ENCODE measurements at places on chromosomes 11 and 22. TPM values are rescaled to one million over a fixed set of nuclear protein-coding genes. Genes with fewer than 3 reads are reported as not detected.

SCGB1C1 gene
- total RNA-seq, result not detected

DNA sequence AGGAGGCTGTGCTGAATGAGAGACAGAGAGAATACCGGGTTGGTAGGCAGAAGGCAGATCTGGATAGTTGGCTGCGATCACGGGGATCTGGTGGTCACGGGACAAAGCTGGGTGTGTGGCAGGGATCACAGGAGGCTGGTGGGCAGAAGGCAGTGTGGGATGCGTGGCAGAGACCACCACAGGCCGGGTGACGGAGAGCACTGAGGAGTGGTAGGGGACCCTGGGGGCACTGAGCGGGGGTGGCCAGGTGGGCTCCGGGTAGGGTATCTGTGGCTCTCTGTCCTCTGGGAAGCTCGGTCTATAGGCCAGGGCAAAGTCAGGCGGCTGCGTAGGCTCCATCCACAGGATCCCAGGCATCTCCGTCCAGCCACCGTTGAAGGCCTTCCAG lies 1.4 kb downstream of the CD248 start:
- H3K4me1 ChIP-seq, result peaks cover 4% of the 10 kb centered on the region
- H3K4me3 ChIP-seq, result no peak overlapping the region
- no peak overlapping the region for H3K27ac ChIP-seq
- no peak for DNase-seq

GRCh38 chr22:44582016-44582415 lies 84.0 kb upstream of the RTL6 start:
- H3K4me1 ChIP-seq, result no peaks in the 10 kb centered on the region
- no peaks in the 10 kb centered on the region for H3K36me3 ChIP-seq
- no peak overlapping the region for H3K27ac ChIP-seq
- DNase-seq, result no peak

DNA sequence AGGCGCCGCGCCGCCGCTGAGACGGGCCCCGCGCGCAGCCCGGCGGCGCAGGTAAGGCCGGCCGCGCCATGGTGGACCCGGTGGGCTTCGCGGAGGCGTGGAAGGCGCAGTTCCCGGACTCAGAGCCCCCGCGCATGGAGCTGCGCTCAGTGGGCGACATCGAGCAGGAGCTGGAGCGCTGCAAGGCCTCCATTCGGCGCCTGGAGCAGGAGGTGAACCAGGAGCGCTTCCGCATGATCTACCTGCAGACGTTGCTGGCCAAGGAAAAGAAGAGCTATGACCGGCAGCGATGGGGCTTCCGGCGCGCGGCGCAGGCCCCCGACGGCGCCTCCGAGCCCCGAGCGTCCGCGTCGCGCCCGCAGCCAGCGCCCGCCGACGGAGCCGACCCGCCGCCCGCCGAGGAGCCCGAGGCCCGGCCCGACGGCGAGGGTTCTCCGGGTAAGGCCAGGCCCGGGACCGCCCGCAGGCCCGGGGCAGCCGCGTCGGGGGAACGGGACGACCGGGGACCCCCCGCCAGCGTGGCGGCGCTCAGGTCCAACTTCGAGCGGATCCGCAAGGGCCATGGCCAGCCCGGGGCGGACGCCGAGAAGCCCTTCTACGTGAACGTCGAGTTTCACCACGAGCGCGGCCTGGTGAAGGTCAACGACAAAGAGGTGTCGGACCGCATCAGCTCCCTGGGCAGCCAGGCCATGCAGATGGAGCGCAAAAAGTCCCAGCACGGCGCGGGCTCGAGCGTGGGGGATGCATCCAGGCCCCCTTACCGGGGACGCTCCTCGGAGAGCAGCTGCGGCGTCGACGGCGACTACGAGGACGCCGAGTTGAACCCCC lies 798 bp downstream of the BCR start:
- peak; percentile 28 for DNase-seq
- H3K4me3 ChIP-seq, result peak overlapping the region; percentile 90
- peak overlapping the region; percentile 54 for H3K27ac ChIP-seq
- H3K36me3 ChIP-seq, result no peaks in the 10 kb centered on the region
- no peaks in the 10 kb centered on the region for H3K27me3 ChIP-seq

- peak; percentile 99 for DNase-seq
- no peaks in the 10 kb centered on the region for H3K36me3 ChIP-seq
- no peak overlapping the region for H3K4me3 ChIP-seq
- H3K27ac ChIP-seq, result peak overlapping the region; percentile 96
- H3K27me3 ChIP-seq, result no peaks in the 10 kb centered on the region
Measured at GRCh38 chr22:27238935-27239510, 562.5 kb downstream of the MN1 start.

DNA sequence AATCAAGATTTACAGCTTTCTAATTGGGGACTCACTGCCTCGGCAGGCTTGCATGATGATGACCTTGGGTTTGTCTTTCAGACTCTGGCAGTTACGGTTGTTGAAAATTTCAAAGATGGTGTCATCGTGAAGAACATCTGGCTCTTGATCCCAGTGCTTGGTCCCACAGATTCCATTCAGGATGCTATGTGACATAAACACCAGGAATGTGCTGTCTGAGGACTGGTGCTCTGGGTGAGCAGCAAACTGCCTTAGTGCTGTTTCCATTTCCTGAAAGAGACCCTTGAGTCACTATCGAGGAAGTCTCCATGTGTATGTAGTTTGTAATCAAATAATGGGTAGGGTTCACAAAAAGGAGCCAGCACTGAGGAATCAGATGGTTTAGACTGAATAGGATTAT lies 7.1 kb downstream of the CASP12 start:
- H3K27ac ChIP-seq, result peak overlapping the region; percentile 39
- H3K36me3 ChIP-seq, result no peaks in the 10 kb centered on the region
- H3K27me3 ChIP-seq, result no peaks in the 10 kb centered on the region
- H3K4me3 ChIP-seq, result no peak overlapping the region

GRCh38 chr11:119363081-119363850 lies 16.8 kb upstream of the MFRP start:
- H3K4me1 ChIP-seq, result no peaks in the 10 kb centered on the region
- H3K27ac ChIP-seq, result no peak overlapping the region
- DNase-seq, result no peak
- H3K36me3 ChIP-seq, result no peaks in the 10 kb centered on the region
- H3K4me3 ChIP-seq, result no peak overlapping the region

- peaks cover 4% of the 10 kb centered on the region for H3K4me1 ChIP-seq
- H3K4me3 ChIP-seq, result no peak overlapping the region
- no peaks in the 10 kb centered on the region for H3K27me3 ChIP-seq
- H3K27ac ChIP-seq, result no peak overlapping the region
- H3K36me3 ChIP-seq, result no peaks in the 10 kb centered on the region
- no peak for DNase-seq
Measured at GRCh38 chr11:69954756-69955155, 123.4 kb upstream of the ANO1 start.

DNA sequence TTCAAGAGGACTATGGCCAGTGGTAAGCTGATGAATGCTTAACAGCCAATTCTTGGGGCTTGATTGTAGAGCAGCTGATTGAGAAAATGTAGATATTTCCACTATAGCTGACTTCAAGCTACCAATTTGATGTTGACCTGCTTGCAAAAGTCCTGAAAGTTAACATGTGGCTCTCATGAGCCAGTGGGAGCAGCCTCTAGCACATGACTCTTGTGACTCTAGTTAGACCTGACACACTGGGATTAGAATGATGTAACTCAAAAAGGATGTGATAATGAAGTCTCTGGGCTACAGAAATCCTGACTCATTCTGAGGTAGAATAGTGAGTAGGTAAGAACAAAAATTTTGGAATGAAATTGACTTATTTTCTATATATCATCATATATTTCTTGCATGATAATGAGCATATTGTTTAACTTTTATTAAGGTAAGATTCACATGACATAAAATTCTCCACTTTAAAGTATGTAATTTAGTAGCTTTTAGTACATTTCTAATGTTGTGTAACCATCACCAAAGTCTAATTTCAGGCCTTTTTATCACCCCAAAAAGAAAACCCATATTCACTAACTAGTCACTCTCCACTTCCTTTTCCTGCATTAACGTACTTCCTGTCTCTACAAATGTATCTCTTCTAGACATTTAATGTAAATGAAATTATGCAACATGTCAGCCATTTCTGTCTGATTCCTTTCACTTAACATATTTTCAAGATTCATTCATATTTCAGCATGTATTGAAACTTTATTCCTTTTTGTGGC lies 16.1 kb upstream of the OR52H1 start:
- H3K36me3 ChIP-seq, result no peaks in the 10 kb centered on the region
- H3K4me1 ChIP-seq, result no peaks in the 10 kb centered on the region
- H3K27ac ChIP-seq, result no peak overlapping the region
- H3K4me3 ChIP-seq, result no peak overlapping the region
- DNase-seq, result no peak

DNA sequence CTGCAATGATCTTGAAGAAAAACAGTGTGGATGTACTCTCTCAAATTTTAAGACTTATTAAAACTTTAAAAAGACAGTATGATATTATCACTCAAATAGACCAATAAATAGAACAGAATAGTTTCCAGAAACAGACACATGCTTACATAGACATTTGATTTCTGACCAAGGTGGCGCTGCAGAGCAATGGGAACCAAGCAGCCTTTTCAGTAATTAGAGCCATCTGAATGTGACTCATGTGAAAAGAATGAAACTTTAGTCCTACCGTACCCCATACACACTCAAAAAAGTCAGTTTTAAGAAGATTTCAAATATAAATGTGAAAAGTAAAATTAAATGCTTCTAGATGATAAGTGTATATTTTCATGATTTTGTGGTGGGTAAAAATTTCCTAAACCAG lies 74.2 kb upstream of the MS4A8 start:
- H3K36me3 ChIP-seq, result no peaks in the 10 kb centered on the region
- H3K4me3 ChIP-seq, result no peak overlapping the region
- no peak overlapping the region for H3K27ac ChIP-seq
- H3K4me1 ChIP-seq, result no peaks in the 10 kb centered on the region
- no peaks in the 10 kb centered on the region for H3K27me3 ChIP-seq

KRTAP5-7 gene
- total RNA-seq, result not detected

DNA sequence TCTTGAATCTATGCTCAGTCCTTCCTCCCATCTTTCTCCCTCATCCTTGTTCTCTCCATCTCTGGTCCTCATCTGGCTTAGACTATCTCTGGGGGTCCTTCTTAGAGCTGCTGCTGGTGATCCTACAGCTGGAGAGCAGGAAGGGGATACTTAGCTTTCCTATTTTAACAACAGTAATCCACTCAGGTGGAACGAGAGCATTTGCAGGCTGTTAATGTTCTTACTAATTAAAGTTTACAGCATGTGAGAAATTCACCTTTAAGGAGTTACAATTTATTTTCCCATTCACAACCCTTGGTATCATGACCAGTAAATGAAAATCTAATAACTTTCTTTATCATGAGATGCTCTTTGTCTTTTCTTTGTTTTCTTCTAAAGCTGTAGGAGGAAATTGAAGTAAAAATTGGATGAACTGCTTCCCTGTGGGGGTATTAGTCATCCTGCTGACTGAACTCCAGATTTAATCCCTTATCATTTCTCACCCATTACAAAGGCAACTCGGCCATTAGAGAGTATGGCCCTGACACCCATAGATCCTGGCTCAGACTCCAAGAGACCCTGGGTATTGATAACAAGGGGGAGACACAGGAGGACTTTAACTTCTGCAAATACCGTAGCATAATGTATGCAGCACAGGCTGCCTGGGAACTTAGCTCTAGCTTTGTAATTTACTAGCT lies 37.6 kb upstream of the MTNR1B start:
- no peaks in the 10 kb centered on the region for H3K36me3 ChIP-seq
- no peaks in the 10 kb centered on the region for H3K27me3 ChIP-seq
- no peak overlapping the region for H3K4me3 ChIP-seq
- DNase-seq, result no peak
- no peaks in the 10 kb centered on the region for H3K4me1 ChIP-seq

DNA sequence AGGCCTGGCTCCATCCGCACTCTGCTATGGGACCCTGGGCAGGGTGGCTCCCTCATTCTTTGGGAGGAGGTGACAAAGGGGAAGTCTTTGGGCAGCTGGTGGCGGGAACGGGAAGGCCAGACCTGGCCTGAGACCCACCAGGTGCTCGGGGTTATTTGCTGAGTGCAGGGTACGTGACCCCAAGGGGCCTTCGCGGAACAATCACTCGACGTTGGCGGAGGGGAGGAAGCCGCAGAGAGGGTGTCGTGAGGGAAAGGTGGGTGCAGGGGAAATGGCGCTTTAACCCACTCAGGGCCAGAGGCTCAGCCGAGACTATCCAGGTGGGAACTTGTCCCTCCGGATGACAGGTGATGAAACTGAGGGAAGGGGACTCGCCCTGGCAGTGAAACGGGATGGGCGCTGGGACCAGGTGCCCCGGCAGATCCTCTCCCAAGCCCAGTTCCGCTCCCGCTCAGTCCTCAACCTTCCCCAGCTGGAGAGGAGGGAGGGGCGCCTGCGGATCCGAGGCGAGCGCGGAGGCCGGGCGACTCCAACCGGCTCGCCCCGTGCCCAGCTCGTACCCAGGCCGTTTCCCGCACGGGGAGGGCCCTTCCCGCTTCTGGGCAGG lies 911 bp downstream of the A4GALT start:
- peaks cover 6% of the 10 kb centered on the region for H3K27me3 ChIP-seq
- DNase-seq, result no peak
- H3K4me3 ChIP-seq, result peak overlapping the region; percentile 51
- H3K27ac ChIP-seq, result no peak overlapping the region
- H3K36me3 ChIP-seq, result no peaks in the 10 kb centered on the region
- H3K4me1 ChIP-seq, result peaks cover 11% of the 10 kb centered on the region

- no peak overlapping the region for H3K4me3 ChIP-seq
- no peak overlapping the region for H3K27ac ChIP-seq
- H3K27me3 ChIP-seq, result peaks cover 2% of the 10 kb centered on the region
- no peaks in the 10 kb centered on the region for H3K36me3 ChIP-seq
Measured at GRCh38 chr22:44472598-44472997, 25.4 kb downstream of the RTL6 start.

GRCh38 chr11:35237351-35237750 lies 98.4 kb downstream of the CD44 start:
- H3K36me3 ChIP-seq, result no peaks in the 10 kb centered on the region
- DNase-seq, result no peak
- H3K4me3 ChIP-seq, result no peak overlapping the region
- H3K4me1 ChIP-seq, result no peaks in the 10 kb centered on the region
- no peak overlapping the region for H3K27ac ChIP-seq

NAALAD2 gene
- 1.1 TPM for total RNA-seq

DNA sequence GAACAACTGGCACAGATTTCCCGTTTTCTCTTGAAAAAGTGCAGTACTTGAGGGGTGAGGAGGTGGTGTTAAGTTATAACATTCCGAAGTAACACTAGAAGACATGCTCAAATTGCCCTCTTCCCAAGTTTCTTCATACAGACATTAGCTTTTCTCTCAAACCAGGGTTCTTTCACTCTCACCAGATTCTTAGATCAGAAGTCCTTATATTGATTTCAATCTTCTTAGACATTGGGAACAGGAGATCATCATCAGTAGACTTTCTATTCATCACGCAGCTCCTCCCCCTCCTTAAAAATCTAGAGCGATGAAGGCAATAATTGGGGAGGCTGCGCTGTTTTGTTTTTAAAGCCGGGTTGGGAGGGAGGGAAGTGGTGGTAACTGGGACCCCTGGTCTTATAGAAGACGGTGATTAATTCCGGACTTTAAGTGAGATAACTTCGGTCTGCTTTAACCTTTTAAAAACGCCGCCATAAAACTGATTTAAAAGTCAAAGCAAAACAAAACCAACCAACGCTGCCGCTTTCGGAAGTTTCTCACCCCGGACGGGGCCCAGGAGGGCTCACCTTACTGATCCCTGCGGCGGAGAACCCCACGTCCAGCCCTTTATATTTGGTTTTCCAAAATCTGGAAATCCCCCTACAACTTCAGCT lies 665 bp downstream of the USP28 start:
- peaks cover 24% of the 10 kb centered on the region for H3K4me1 ChIP-seq
- peak; percentile 53 for DNase-seq
- H3K27ac ChIP-seq, result peak overlapping the region; percentile 39
- H3K4me3 ChIP-seq, result peak overlapping the region; percentile 43

FOLH1 gene
- total RNA-seq, result 1.4 TPM

ELP4 gene
- 16.3 TPM for total RNA-seq

- H3K4me1 ChIP-seq, result no peaks in the 10 kb centered on the region
- DNase-seq, result no peak
- H3K27me3 ChIP-seq, result no peaks in the 10 kb centered on the region
- H3K36me3 ChIP-seq, result no peaks in the 10 kb centered on the region
- H3K27ac ChIP-seq, result no peak overlapping the region
Measured at GRCh38 chr11:14347991-14348390, 11.0 kb downstream of the RRAS2 start.

Measured in endothelial cell of umbilical vein (primary cell).